ENCODE measurements at places on chromosomes 2 and 18.

DNA sequence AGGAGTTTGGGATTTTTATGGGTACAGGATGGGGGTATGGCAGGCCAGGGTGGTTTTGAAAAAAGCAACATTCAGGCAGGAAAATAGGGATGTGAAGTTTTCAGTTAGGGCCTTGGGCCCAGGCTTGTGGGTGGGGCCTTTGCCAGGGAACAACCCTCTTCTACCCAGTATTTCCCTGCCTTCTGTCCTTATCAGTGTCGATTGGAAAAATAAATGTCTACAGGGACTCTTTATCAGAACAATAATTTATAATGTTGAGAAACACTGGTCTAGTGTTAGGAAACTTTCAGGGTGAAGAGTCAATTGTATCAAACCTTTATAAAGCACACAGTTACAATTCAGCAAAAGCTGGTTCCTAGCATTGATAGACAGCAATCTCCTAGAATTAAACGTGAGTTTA, 214.1 kb upstream of the NABP1 start:
- DNase-seq, result no peak

DNA sequence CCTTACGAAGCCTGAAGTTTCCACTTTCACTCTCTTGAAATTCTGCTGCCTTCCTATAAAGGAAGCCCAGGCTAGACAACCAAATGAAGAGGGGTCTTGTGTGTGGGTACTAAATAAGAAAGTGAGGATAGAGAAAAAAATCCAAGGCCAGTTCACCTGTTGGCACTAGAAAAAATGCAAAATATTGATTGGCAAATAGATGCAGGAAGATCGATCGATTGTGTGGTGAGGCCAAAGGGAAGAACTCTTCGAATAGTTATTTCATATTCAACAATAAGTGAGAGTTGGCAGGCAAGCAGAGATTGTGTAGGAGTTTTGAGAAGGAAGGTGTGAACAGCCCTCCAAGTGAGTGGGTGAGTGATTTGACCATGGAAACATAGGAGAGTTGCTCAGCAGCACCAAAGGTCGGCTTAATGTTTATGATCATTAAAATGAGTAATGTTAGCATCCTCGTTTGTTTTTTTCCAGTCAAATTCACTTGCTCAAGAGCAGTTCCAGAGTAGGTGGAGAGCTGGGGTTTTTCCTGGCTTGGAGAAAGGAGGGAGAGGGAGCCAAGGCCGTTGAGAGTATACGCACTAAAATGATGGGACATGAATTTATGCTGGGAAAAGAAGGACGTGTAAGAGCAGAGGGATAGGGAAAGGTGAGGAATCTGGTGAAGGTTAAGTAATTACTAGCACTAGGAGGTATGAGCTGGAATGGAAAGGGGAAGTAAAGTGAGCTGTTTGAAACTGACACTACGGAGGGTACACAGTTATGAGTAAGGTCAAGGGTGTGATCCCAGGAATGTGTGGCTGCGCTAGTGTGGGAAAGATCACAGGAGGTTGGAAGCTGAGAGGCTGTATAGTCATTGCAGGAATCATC, 1.1 kb upstream of the NAPG start:
- no peak for DNase-seq

GRCh38 chr2:196546151-196546919, 93.2 kb upstream of the CCDC150 start:
- DNase-seq, result no peak

- no peak for DNase-seq
These were observed 47.5 kb upstream of the SP3 start for GRCh38 chr2:174012347-174013314.

- no peak for DNase-seq
These were observed 203.2 kb downstream of the SH3RF3 start for GRCh38 chr2:109331896-109332848.

DNA sequence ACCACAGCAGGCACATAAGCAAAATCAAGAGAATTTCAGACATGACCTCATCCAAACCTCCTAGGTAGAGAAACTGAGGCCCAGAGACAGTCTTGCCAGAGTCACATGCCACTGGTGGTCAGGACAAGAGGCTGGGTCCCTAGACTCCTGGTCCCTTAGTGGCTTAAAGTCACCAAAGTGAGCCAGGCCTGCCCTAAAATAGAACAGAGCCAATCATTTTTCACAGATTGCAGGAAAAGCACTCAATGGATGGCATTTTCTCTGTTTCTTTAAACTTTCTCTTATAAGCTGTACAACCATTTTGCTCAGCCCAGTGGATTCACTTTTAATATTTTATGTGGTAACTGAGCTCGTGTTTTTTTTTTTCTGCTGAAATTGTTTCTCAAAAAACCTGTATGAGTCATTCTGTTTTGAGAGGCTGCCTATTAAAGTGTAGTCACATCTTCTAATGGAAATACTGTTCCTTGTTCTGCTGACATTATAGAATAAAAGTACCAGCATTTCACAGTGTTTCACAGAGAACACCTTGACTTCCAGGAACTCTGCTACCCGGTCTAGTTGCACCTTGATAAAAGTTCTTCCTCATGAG, 29.6 kb downstream of the STEAP3 start:
- no peak for DNase-seq

DNA sequence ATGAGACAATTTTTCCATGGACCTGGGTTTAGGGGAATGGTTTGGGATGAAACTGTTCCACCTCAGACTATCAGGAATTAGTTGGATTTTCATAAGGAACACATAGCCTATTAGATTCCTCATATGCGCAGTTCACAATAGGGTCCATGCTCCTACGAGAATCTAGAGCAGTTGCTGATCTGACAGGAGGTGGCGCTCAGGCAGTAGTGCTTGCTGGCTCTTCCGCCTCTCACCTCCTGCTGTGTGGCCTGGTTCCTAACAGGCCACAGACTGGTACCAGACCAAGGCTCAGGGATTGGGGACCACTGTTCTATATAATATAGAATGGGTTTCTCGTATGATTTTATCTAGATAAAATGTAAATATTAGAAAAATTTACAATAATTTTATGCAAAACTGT, 338.7 kb downstream of the CPS1 start:
- DNase-seq, result no peak

DNA sequence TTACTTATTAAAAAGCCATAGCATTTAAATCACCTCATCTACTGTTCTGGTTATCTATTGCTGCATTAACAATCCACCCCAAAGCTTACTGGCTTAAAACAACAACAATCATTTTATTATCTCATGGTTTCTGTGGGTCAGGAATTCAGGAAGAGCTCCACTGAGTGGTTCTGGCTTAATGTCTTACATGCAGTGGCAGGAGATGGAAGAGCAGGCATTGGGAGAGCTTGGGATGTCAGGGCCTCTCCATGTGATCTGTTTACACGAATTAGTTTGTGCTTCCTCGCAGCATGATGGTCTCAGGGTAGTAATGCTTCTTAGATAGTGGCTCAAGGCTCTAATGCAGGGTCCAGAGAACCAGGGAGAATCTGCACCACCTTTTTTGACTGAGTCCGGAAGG, 14.4 kb upstream of the REL start:
- DNase-seq, result no peak

DNA sequence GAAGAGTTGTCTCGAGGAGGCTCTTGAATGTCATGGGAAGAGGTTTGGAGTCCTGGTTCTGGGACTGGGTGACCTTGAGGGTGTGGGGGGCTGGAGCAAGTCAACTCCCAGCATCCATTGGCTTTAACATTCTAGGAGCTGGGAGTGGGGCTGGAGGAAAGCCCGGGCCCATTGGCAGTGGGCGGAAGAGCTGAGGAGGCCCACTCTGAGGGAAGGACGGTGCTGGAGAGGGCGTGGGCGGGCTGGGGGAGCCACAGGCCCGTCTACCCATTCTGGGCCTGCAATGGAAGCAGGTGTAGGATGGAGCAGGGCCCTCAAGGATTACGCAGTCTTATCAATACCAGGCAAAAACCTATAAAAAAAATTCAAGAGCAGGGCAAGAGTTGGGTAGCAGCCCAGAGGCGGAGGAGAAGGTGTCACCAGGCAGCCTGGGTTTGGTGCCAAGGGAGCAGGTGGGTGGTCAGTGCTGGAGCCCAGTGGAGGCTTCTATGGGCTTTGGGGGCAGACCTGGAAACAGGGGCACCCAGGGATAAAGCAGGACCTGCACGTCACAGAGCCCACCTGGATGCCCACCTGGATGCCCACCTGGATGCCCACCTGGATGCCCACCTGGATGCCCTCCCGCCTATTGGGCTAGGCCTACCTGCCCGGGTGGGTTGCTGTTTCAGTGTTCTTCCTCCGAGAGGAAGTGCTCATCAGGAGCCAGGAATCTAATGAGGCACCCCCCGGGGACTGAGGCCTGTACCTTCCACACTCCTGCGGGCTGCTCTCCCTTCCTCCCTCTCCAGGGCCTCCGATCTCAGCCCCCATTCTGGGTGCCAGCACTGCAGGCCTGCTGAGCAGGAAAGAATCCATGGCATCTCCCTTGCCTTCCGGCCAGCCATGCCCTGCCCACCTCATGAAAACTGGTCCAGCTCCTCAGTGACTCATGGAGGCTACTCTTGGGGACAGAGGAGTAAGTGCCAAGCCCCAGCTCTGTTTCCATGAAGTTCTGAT, 71.3 kb downstream of the CTIF start:
- no peak for DNase-seq

GRCh38 chr2:42838133-42838532, 45.8 kb upstream of the HAAO start:
- no peak for DNase-seq

- no peak for DNase-seq
These were observed 16.8 kb downstream of the COBLL1 start for GRCh38 chr2:164824872-164825271.

GRCh38 chr2:159797225-159797542, 824 bp downstream of the CD302 start:
- no peak for DNase-seq

- no peak for DNase-seq
These were observed 248.5 kb upstream of the SLC8A1 start for GRCh38 chr2:40700231-40700954.

GRCh38 chr2:222318026-222318711, 19.4 kb upstream of the PAX3 start:
- no peak for DNase-seq

DNA sequence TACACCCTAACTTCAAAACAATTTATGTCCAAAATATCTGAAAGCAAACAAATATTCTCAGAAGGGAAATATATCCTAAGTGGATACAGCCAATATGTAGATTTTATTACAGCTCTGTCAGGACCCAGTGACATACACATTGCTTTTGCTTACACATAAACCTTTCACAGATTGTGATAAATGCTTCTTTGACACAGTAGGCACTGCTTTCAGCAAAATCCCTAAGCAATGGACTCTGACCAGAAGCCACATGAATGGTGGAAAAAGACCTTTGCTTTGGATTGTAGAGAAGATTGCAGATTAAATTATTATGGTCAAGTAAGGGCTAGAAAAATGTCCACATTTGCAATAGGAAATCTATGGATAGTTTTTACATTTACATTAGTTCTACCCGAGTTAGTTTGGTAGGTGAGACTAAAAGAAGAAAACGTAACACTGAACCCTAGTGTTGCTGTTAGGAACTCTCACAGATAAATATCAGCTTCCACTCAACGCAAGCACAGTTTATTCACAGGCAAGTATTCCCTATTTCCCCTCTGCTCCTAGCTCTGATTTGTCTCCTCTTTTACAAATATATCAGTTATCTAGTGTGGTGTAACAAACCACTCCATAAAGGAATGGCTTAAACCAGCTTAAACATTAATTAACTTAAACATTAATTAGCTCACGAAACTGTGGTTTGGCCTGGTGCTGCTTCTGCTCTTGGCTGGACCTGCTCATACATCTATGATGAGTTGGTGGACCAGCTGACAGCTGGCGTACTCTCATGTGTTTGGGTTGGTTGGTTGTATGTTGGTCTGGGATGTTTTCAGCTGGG, 23.6 kb upstream of the SERPINE2 start:
- no peak for DNase-seq

DNA sequence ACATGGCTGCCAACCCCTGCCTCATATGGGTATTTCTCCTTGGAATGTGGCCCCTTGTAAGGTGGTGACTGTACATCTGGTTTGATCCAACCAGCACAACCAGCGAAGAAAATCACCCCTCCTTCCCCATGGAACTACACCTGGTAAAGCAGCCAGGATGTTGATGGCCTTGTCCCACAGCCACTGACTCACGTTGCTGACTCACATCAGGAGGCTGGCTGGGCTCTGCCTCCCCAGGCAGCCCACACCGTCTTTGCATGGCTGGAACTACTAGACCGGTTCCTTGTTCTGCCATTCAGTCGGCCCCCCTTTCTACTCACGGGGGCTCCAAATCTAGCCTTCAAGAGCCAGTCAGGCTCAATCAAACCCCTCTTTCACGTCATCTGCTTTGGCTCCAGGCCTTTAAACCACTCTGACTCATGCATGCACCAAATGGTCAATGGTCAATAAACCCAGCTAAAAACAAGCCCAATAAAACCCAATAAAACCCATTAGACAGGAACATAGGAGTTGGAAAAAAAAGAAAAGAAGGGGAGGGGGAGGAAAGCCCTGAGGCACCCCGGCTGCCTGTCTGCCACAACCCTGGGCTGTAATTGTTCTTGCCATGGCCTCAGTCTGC, 114.8 kb downstream of the PLB1 start:
- peak; percentile 10 for DNase-seq

DNA sequence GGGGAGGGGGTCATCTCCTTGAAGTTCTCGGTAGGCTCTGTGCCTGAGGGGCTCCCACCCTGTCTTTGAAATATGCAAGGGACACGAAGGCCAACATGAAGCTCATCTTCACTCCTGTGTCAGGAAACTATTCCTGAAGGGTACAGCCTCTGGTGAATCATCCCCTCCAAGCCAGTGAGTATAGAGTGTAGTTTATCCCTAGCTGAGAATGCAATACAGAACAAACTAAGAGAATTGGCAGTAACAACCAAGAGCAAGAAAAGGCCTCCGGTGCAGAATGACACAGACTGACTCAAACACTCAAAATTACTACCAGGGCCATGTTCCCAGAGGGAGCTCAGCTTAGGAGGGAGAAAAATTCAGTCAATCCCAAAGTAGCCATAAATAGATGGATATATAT, 413.3 kb downstream of the BCL11A start:
- no peak for DNase-seq

DNA sequence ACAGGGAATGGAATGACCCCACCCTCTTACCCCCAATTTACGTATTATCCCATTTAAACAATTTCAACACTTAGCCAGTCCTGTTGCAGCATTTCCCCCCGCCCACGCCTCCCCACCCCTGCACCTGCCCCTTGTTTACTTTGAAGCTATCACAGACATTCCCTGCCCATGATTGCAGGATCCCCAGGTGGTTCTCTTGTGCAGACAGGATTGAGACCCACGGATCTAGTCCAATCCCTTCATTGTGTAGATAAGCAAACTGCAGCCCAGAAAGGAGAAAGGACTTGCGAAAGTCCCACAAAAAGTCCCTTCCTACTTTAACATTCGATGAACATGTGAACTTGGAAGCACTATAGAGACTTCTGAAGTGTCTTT, 38.9 kb downstream of the TMEM17 start:
- DNase-seq, result no peak
